ENCODE measurements at places on chromosomes 7 and 10.

DNA sequence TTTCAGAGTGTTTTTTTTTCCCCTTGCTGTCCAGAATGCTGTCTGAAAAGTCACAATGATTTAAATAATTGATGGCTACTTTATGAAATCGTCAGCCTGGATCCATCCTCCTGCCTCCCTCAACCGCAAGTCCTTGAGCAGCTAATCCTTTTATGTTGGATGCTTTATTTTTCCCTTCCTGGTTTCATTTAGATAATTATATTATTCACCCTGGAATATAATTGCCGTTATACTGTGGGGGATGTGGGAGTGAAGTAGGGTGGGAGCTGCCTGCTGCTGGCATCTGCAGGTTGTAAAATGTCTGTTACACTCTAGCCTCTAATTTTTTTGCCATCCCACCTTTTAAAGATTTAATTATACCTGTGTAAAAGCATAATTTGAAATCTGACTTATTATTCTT is 290.5 kb upstream of the LRGUK start:
- DNase-seq: peak; percentile 36

DNA sequence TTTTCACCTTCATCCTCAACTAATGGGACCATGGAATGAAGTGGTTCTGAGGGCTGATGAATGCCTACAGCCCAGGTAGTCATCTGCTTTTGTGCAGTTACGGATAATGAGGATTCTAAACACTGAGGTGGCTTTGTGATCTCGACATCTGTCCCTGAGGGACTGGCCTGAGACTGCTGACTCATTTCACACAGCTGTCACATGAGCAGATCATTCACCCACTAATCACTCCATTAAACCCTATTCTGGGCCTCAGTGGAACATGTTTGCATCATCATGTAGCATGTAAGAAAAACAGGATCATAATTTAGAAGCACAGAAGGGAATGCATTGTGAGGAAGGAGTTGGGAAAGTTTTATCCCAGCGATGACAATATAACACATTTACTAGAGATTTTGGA is 79.4 kb upstream of the FEZF1 start:
- no peak for DNase-seq

- no peak for DNase-seq
Observed at GRCh38 chr7:96118449-96119001, 203.4 kb downstream of the SLC25A13 start.

DNA sequence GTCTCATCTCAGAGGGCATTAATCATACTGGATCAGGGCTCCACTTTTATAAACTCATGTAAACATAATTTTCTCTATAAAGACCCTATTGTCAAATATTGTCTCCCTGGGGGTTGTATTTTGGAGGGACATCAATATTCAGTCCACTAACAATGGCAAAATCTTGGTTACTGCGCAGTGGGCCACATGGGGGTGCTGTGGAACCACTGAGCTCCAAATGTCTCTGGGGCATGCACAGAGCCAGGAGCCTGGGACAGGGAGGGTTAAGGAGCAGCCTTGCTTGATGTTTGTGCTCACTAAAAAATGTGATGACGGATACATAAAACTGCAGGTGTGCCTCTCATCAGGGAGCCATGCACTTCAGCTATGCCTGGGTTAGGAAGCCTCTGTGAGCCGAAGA is 62.1 kb upstream of the PRSS58 start:
- no peak for DNase-seq

DNA sequence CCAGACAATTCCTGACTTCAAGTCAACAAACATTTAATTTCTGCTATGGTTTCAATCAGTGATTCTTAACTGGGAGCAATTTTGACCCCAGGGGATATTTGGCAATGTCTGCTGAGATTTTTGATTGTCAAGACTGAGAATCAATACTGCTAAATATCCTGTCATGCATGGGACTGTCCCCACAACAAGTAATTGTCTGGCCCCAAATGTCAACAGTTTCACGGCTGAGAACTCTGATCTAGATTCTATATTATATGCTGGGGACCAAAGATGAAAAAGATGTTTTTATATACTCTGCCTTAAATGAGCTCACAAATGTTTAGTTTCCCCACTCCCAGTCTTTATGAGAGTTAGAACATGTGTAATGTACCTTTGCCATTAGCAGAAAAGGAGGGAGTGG is 19.2 kb downstream of the ANKRD7 start:
- no peak for DNase-seq

DNA sequence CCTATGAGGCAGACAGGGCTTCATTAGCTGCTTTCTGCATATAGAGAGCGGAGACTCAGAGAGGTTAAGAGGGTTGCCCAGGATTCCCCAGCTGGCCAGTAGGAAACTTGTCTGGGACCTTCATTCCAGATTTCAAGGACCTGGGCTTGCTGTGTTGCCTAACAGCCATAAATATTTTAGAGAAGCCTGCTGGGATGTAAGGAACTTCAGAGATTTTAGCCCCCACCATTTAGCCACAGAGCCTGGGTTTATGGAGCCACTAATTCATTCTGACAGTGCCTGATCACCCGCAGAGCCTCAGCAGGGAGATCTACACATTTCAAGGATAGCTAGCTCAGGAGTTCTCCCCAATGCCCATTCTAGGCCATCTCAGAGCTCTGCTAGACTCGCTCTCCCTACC is 56.6 kb upstream of the TRUB1 start:
- peak; percentile 34 for DNase-seq

DNA sequence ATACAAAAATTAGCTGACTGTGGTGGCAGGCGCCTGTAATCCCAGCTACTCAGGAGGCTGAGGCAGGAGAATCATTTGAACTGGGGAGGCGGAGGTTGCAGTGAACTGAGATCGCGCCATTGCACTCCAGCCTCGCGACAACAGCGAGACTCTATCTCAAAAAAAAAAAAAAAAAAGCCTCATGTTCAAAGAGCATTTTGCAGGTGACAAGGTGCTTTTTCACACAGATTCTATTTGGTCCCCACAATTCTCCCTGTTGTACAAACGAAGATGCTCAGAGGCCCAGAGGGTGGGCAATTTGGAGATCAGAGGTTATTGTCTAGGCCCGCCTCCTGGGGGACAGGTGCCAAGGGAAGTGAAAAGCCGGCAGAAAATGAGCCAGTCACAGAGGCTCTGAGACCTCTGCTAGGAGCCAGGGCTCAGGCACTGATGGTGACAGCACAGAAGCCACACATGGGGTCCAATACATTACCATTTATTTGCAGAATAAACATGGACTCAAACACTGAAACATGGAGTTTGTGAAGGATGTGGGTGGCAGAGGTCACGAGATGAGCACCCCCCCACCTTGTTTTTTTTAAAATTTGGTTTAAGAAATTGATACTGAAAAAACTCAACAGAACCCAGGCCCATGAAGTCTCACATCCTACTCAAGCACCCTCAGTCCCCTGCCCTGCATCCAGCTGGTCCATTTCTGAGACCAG is 882 bp upstream of the GAL3ST4 start:
- DNase-seq: no peak

DNA sequence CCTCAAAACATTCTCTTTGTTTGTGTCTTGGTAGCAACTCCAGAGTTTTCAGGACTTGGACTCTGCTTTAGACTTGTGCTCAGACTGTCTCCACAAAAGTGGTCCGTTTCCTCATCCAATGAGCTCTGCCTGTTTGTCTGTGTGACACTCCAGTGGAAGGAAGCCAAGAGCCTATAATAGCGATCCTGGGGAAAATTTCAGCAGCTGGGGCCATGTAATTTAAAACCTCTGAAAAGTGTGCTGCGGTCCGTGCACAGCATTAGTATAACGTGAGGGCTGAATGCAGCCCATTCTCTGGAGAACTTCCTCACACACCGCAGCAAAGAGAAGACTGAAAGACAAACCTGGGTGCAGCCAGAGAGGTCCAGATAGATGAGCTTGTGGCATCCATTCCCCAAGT is at the start of gene LRRC17:
Gene LRRC17 (plus strand): TSS at position 259 of the 400 bp plus-strand sequence. CDS start 20,914 bp downstream, outside the sequence.
- peak; percentile 44 for DNase-seq

DNA sequence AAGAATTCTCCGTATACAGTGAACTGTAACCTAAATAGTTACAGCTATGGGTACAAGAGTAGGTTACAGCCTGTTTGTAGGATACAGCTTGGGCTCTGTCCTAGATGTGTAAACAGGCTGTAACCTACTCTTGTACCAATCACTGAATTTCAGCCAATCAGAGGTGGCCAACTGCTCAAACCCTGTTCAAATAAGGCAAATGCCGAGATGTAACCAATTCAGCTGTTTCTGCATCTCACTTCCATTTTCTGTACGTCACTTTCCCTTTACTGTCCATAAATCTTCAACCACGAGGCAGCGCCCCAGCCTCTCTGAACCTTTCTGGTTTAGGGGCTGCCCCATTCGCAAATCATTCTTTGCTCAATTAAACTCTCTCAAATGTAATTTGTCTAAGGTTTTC is 8.3 kb upstream of the MMP21 start:
- DNase-seq: peak; percentile 72

GRCh38 chr7:128913870-128914565 is 3.5 kb upstream of the KCP start:
- no peak for DNase-seq

GRCh38 chr7:139321071-139321745 is 19.9 kb upstream of the FMC1 start:
- no peak for DNase-seq

GRCh38 chr10:88659725-88660597 is 4.3 kb upstream of the LIPF start:
- DNase-seq: no peak

Measured in SK-N-DZ (cell line).